ENCODE measurements at places on chromosomes 2 and 18.

DNA sequence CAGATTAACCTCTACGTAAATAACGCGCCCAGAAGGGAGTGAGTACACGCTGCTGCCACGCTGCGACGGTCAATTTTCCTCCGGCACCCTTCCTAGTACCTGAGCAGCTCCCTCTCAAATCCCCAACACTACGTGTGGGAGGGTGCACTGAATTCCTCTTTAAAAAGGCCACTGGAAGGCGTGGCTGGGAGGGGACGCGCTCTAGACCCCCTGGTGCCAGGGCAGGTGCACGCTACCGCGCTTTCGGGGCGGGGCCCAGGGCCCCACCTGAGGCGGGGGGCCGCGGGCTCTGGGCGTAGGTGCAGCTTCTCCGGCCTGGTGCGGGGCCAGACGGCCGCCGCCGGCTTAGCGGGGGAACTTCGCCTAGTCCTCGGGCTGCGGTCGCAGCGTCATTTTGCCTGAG is 668 bp upstream of the ANKRD12 start:
- no peak for DNase-seq

GRCh38 chr2:182015334-182016109 is 29.9 kb downstream of the PPP1R1C start:
- no peak for DNase-seq

- no peak for DNase-seq
These were observed 88.2 kb downstream of the GFPT1 start for GRCh38 chr2:69298862-69299261.

GRCh38 chr2:190514676-190515075 is 19.8 kb downstream of the NEMP2 start:
- DNase-seq: no peak

- DNase-seq: no peak
These were observed 175.2 kb upstream of the PKDCC start for GRCh38 chr2:41872646-41873045.

DNA sequence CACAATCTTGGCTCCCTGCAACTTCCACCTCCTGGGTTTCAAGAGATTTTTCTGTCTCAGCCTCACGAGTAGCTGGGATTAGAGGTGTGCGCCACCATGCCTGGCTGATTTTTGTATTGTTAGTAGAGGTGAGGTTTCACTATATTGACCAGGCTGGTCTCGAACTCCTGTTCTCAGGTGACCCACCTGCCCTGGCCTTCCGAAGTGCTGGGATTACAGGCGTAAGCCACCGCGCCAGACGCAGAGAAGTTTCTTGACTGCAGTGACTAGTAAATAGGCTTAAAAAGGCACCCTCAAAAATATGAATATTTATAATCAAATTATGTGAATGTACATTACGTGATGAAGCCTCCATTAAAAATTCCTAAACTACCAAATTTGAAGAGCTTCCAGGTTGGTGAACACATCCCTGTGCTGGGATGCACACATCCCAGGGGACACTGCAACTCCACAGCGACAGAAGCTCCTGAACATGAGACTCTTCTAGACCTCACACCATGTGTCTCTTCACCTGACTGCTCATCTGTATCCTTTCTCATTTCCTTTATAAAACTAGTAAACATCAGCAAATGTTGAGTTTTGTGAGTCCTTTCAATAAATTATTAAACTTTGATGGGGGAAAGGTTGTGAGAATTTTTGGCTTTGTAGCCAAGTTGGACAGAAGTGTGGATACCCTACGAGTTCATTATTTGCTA is 203.3 kb upstream of the SPOPL start:
- DNase-seq: no peak

- no peak for DNase-seq
These were observed 120.9 kb downstream of the TWIST2 start for GRCh38 chr2:238968616-238969384.

GRCh38 chr18:36758623-36759022 is 70.2 kb downstream of the TPGS2 start:
- no peak for DNase-seq

DNA sequence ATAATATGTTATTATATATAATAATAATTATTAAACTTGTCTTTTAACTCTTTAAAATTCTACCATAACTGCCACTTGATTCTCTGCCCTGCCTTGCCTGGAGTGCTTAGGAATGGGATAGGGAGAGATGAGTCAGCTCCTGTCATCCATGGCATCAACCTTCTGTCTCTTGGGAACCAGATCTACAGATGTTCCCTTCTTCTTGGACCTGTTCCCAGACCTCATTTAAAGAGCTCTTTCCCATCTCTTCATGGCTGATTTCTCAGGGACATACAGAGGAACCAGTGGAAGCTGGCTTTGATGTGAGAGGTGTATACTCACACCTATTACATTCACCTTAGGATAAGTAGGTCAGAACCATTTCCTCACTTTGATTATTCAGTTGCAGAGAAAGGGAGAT is 155.3 kb upstream of the MYO3B start:
- DNase-seq: no peak

GRCh38 chr2:219405451-219405850 is 12.7 kb upstream of the DES start:
- DNase-seq: no peak

- DNase-seq: peak; percentile 25
These were observed 231.2 kb downstream of the MYO3B start for GRCh38 chr2:170409164-170409535.

DNA sequence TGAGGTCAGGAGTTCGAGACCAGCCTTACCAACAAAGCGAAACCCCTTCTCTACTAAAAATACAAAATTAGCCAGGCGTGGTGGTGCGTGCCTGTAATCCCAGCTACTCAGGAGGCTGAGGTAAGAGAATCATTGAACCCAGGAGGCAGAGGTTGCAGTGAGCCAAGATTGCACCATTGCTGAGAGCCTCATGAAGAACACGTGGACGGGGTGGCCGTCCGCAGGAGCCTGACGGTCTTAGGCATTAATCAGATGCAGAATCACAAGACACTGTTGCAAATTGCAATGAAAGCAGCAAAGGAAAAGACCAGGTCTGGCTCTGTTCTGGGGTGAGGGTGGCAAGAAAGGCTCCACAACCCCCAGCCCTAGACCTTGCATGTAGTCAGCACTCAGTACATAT is 104.0 kb upstream of the SLC66A3 start:
- DNase-seq: no peak

DNA sequence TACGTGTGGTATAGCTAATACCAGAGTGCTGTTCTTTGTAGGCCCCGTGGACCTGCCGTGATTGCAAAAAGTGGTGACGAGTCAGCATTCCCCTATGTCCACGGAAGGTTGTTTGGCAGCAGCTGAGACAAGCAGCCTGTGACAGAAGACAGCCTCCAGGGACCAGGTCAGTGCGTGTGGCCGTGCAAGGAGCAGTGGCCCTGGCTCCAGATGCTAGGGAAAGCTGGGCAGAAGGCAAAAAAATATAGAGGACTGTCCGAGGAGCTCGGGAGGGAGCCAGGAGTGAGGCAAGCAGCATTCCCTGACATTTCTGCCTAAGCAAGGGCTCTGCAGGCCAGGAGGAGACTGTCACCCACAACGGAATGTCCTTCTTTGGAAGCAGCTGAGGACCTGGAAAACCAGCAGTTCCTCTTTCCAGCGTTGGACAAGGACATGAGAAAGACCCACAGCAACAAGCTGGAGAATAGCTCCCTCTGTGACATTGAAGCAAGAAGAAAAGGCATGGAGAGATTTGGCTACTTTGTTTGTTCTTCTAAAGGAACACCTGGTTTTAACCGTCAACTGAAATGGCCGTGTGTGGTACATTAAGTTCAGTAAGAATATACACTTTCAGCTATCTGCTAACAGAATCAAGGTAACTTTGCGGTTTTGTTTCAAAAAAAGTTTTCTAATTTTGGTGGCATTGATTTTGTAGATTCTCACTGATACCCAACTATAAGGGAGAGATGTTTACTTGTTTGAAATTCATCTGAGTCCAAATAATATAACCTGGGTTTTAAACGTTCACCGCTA is 58.3 kb downstream of the NPAS2 start:
- DNase-seq: no peak

DNA sequence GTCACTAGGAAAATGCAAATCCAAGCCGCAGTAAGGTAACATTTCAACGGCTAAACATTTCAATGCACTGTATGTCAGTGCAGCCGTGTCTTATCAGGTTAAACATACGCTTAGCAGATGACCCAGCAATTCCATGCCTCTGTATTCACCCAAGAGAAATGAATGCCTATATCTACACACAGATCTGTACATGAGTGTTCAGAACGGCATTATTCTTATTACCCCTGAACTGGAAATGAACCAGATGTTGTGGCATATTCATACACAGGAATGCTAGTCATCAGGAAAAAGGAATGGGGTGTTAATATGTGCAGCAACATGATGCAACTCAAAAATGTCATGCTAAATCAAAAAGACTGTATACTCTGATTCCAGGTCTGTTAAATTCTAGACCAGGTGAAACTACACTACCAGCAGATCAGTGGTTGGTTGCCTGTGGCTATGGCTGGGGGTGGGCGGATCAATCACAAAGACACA is 80.4 kb upstream of the RPL31 start:
- no peak for DNase-seq

- DNase-seq: no peak
These were observed 65.2 kb upstream of the MGAT4A start for GRCh38 chr2:98795891-98796676.

- no peak for DNase-seq
These were observed 1118.5 kb downstream of the TSN start for GRCh38 chr2:122873951-122874350.

DNA sequence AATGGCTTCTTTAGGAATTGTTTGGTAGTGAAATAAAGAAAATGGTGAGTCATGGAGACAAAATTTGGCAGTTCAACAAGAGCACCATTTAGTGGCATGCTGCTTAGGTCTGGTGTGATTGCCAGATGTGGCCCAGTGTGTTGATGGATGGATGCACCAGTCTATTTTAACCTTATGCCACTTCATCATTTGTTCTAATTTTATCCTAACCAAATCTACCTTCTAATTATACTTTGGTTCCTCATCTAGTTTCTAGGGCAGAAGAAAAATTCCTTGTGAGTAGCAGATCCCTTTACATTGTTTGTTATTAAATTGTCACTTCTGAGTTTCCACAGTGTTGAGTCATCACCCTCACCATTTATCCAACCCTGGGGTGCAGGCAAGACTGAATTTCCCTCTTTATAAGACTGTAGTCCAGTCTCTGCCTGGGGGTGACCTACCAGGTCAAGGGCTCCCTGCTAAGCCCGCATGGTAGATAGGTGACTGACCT is 32.5 kb downstream of the NABP1 start:
- DNase-seq: no peak

DNA sequence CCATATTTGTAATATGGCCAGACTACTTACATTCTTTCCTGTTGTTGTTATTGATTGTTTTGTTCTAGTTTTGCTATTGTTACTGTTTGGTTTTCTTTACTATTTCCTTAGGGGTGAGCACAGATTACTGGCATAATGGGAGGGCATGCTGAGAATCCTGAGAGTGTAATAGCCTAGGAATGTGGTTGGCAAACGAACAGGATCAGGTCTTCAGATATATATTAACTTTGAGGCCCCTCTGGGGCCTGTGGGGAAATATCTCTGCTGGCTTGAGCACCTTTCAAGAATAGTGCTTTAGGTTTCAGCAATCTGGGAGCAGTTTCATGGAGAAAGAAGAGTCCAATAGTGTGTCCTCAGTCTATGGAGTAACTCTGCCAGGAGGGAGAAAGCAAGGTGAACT is 144.4 kb downstream of the THSD7B start:
- DNase-seq: no peak

- DNase-seq: no peak
These were observed 132.4 kb downstream of the PXDN start for GRCh38 chr2:1611886-1612285.

DNA sequence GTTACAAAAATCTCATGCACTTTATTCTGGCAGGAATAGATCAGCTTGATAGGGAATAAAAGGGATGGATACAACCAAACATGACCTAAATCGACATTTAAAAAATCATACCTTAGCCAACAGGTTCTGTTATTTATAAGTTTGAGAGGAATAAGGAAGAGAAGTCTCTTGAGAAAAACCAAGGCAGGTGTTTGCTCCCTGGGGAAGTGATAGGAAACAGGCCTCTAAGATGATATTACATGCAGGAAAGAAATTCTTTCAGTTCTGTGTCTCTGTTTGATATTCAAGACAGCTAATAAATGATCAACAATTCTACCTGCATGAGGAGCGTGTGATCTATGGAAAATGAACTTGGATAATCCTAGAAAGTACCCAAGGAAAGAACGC is 184.8 kb upstream of the ZEB2 start:
- no peak for DNase-seq

DNA sequence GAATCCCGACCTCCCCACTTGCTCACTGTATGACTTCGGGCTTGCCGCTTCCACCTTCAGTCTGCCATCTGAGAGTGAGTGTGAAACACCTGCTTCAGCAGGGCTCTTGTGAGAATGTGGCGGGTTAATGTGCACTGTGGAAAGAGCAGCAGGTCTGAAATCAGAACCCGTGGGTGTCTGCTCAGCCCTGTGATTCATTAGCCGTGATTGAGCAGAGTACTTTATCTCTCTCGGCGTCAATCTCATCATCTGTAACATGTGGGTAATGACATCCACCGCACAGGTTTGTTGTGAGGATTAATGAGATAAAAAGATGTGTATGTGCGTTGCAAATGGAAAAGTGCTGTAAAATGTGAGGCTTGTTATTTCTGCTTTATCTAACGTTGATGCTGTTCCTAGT is 128.6 kb downstream of the LRATD1 start:
- DNase-seq: no peak

- DNase-seq: no peak
These were observed 59.7 kb downstream of the CYP1B1 start for GRCh38 chr2:38016219-38016618.

GRCh38 chr2:142883526-142883925 is 6.1 kb downstream of the KYNU start:
- no peak for DNase-seq

DNA sequence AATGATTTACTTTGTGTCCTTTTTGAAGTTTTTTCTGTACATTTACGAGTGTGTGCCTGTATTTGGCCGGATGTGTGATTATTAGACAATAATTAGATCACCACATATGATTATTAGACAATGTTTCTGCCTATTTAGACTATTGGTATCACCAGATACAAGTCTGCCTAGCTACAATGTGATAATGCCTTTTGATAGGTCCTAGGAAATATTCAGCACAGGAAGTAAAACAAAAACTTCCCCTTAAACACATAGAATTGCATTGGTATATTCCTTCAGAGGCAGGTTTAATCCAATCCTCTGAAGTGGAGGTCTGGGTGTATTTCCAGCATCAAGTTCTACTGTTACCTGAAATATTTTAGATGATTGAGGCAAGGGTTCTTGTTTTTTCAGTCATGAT is 275.1 kb downstream of the TGIF1 start:
- DNase-seq: no peak

DNA sequence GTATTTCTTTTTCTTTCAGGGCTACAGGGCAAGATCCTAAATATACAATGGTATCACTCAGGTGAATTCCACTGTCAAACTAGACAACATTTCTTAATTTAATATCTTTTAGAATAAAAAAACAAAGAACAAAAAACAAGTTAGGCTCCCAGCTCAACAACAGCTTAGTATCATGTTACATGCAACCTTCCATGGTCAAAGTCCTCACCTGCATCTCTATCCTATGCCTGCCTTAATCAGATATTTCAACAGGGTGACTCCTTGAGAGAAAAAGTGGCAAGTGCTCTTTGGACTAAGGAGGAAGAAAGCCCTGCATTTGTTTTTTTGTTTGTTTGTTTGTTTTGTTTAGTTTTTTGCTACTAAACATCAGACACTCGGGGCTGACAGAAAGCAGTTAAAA is 50.2 kb downstream of the WDFY1 start:
- DNase-seq: no peak

- DNase-seq: peak; percentile 8
These were observed 1.2 kb downstream of the RAPH1 start for GRCh38 chr2:203533676-203534591.

GRCh38 chr18:48460929-48461583 is 51.9 kb upstream of the ZBTB7C start:
- DNase-seq: no peak

- DNase-seq: no peak
These were observed 85.6 kb upstream of the SLC66A3 start for GRCh38 chr2:11069566-11070185.

All from T-helper 22 cell (primary cell).